ENCODE measurements at places on chromosomes 12 and 14.

DNA sequence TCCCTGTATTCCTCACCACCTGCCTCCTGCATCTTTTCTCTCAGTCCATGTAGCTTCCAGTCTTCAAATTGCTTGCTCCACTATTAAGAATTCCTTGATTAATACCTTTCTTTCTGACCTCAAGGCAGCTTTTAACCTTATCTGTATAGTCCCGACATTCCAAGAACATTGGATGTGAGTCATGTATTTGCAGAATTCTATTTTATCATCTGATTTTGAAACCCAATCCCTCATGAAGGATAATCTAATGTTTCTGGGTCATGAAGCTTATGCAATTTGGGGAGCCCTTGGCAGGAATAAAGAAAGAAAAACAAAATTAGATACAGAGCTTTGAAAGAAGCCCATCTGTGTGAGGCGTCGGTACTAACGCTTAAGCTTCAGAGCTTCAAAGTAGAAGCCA lies 63.4 kb upstream of the CCND2 start:
- no peak for DNase-seq

DNA sequence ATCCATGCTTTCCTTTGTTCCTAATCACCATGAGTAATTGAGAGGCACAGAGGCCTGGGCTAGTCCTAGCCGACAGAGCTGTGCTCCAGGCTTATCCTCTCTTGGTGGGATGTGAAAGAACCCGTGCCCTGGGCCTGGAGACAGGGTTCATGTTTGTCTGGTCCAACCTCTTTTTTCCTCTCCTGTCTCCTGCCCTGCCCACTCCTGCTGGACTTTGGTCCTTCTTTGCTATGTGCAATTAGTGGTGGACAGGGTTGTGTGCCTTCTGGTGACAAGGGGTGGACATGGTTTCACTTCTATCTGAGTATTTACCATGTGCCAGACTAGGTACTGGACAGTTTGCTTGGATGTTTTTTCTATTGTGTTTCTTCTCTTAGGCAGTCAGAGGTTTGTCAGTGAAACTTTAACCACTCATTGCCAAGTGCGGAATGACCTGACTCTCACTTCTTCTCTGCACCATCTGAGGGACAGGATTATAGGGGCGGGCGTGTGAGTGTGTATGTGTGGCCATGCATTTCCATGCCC lies 126.1 kb downstream of the SMOC1 start:
- no peak for DNase-seq

DNA sequence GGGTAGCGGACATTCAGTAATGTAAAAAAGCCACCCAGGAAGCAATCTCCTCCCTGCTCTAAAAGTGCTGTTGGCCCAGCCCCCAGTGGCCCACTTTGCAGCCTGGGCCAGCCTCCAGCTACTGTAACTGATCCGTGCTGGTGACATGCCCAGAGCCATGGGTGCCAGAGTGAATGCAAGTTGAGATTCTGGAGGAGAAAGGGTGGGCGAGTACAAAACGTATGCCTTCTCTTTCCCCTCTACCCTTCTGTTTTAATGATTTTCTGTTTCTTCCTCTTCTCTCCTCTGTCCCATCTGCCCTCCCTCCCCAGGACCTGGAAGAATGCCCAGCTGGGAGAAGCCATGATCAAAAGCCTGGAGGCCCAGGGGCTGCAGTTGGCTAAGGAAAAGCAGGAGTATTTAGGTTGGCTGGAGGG lies 16.9 kb downstream of the PLEKHD1 start:
- DNase-seq, result no peak

DNA sequence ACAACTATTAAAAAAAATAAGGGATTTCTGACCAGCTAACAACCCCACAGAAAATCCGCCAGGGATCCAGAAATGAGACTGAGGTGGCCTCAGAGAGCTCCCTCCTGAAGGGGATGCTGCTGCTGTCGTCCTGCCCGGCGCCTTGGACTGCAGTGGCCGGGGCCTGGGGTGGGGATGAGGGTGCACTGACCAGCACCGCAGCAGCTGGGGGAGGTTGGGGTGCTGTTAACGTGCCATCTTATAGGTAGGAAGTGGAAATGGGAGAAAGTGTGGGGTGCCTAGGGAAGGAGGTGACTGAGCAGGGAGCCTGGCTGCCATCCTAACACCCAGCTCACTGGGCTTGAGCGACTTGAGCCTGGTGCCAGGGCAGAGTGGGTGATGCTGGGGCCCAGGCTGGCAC lies 32.0 kb downstream of the DDX11 start:
- peak; percentile 22 for DNase-seq

- DNase-seq, result no peak
Measured at GRCh38 chr12:6090803-6091202, 33.7 kb downstream of the VWF start.

Data from H9 (cell line).